T-cell (primary cell): ENCODE measurements at places on chromosomes 11 and 22. TPM values are rescaled to one million over a fixed set of nuclear protein-coding genes. Genes with fewer than 3 reads are reported as not detected.

DNA sequence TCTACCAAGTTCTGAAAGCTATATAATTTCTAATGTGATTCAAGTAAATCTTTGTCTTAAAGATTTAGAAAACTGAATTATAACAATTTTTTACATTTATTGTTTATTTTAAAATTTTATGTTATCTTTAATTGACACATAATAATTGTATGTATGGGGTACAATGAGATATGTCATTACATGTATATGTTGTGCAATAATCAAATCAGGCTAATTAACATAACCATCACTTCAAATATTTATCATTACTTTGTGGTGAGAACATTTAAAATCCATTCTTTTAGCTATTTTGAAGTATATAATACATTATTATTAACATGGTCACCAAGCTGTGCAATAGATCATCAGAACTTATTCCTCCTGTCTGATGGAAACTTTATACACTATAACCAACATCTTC lies 181.1 kb downstream of the DDX10 start:
- DNase-seq, result no peak

DNA sequence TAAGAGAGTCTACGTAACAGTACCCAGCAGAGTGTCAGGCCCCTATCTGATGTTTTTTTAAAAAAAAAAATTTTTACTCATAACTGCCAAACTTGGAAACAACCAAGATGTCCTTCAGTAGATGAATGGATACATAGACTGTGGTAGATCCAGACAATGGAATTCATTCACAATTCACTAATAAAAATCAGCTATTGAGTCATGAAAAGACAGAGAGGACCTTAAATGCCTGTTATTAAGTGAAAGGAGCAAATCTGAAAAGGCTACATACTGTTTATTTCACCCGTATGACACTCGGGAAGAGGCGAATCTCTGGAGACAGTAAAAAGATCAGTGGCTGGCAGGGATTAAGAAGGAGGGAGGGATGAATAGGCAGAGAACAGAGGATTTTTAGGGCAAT lies 541.4 kb upstream of the TENM4 start:
- DNase-seq, result no peak

The PI4KA gene
- 135 TPM for total RNA-seq

- no peak for DNase-seq
These were observed 46.3 kb downstream of the AMOTL1 start for GRCh38 chr11:94814272-94814976.

- DNase-seq, result no peak
These were observed 19.8 kb upstream of the MYO18B start for GRCh38 chr22:25722223-25722622.
